ENCODE measurements at places on chromosomes 2 and 18.

- DNase-seq: peak; percentile 50
Measured at GRCh38 chr2:150147889-150148683, 339.4 kb downstream of the RND3 start.

- no peak for DNase-seq
Measured at GRCh38 chr2:96095116-96095636, 21.2 kb downstream of the ADRA2B start.

DNA sequence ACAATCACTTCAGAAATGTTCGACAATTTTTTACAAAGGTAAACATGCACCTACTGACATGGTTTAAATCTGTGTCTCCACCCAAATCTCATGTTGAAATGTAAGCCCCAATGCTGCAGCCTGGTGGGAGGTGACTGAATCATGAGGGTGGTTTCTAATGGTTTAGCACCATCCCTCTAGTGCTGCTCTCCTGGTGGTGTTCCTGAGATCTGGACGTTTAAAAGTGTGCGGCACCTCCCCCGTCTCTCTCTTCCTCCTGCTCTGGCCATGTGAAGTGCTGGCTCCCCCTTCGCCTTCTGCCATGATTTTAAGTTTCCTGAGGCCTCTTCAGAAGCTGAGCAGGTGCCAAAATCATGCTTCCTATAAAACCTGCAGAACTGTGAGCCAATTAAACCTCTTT lies 28.3 kb downstream of the MAP3K2 start:
- DNase-seq: no peak

DNA sequence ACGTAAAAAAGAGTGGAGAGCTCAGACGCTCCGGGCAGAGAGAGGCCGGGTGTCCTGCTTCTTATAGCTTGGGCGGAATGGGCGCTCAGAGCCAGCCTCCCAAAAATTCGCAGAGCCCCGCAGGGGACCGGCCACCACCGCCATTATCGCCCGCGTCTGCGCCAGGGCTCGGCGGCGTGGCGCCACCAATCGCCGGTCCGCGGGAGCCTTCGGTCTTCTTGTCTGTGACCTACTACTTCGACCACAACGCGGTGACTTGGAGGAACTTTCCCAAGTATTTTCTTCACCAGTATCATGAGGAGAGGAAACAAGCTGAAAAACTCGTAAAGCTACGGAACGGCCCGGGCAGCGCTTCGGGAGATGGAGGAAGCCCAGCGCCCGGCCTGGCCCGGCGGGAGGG lies 1138.1 kb upstream of the CHAC2 start:
- no peak for DNase-seq

GRCh38 chr2:94874277-94874997 lies 3.2 kb downstream of the TEKT4 start:
- peak; percentile 6 for DNase-seq

DNA sequence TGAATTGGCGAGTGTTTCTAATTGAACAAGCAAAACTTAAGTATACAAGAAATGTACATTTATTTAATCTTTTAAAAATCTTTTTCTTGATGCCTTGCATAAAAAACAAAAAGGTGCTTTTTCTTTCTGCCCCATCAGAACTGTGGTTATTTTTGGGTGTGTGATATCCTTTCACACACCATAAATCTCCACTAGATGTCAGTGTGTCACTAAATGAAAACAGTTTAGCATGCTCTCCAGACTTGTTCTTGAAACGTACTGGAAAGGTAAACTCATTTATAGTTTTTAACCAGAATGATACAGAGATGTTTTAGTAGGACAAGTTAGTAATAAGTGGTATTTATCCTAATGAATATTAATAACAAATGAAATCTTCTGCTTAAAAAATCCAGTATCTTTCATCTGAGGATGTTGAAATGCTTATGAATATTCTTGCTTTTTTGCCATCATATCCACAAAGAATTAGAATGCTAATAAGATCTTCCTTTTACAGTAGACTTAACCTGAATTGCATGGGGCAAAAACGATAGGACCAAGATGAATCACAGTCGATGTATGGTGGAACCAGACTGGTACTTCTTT lies 96.8 kb downstream of the UBE2E3 start:
- peak; percentile 77 for DNase-seq

GRCh38 chr2:43228321-43228751 lies 1.9 kb upstream of the ZFP36L2 start:
- no peak for DNase-seq

- peak; percentile 82 for DNase-seq
Measured at GRCh38 chr2:119647440-119648169, 31.4 kb upstream of the TMEM177 start.

DNA sequence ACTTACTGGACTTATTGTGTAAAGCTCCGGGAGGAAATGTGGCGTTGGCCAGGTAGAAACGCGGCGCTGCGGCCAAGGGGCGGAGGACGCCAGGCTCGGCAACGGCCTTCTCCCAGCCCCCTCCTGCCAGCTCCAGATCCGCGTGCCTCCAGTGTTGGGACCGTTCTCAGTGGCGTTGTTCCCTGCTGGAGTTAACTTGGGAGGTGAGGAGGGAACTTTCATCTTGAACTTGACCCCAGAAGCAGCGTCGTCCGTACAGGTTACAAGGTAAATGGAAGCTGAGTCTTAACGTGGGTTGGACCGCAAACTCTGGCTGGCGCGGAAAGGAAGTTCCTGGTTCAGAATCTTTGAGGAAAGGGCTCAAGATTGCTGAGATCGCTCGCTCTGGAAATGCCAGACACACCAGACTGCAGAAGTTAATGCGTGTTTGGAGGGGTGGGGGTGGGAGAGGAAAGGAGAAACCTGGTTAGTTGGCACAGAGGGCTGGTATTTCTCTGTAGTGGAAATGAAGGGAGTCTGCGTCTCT lies 1.3 kb downstream of the TANC1 start:
- DNase-seq: peak; percentile 40

DNA sequence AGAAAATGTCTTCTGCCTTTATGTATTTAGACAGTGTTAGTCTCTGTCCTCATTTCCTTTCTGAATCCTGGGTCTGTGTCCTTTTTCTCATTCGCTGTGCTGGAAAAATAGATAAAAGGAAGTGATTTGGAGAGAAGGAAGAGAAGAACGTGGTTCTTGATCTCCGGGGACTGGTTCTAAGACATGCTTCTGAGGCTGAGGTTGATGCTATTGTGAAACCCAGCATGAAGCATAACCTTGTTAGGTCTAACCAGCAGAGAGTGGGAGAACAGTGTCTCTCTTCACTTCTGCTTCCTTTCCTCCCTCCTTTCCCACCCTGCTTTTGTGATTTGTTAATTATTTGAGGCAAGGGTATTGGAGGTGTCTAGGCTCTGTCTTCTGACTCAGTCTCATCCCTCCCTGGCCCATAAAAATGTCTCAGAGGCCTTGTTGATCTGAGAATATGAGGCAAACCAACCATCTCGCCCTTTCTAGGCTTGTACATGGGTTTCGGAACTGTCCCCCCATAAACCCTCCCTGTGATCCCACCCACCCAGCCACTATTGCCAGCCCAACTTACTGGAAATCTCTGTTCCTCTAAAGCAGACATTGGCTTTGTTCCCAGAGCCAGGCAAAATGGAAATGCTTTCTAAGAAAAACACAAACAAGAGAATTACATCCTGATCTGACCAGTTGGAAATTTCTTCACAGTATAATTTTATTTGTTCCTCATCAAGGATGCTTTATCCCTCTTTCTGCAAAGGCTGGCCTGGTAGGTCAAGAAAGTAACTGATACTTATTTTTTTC lies 360.6 kb upstream of the TNP1 start:
- peak; percentile 77 for DNase-seq

- no peak for DNase-seq
Measured at GRCh38 chr2:59744436-59744835, 809.0 kb downstream of the BCL11A start.

DNA sequence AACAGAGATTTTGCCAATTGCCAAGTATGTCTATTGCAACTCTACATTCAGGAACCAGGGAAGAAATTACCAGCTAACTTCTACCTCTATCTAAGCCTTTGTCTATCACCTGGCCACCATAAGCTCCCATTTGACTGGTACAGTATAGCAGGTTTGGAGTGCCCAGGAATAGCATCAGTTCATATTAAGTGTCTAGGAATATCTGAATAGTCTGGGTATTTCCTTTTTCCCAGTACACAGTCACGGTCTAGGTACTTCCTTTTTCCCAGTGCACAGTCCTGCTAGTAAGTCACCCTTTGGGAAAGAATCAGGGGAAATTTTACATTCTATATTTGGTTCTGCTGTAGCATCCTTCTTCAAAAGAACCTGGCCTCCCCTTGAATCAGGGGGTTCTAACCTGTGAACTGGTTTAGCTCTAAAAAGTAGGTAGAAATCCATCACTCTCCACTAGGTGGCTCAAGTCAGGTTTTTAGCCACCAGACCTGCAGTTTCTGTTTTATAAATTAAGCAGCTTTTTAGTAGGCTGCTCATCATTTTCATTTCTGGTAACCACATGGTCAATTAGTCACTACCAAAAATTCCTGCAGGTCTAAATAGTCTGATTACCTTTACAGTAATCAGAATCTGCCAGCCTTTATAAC lies 49.3 kb upstream of the DNAJC10 start:
- DNase-seq: peak; percentile 52

- DNase-seq: no peak
Measured at GRCh38 chr2:80050246-80050645, 254.3 kb downstream of the LRRTM1 start.

DNA sequence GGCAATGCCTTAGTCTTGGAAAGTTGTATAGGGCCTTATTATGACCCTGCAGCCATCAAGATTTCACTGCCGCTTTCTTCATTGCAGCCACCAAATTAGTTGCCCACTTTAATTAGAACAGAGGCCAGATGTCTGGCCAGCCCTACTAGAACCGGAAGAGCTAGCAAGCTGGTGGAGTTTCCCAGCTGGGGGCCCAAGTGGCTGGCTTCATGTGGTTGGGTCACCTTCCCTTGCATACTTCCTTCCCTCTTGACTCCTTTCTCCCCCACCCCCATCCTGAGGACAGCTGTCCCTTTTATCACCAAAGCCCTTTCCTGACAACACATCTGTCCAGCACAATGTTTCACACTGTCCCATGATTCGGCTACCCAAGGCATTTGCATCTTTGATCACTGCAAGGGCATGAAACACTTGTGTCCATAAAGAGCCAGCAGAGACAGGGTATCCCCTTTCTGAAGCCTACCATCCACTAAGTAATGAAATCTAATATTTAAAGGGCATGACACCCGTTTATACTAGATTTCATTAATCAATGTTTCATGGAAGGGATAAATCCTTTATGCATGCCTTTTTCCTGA lies 187.2 kb downstream of the BCL11A start:
- DNase-seq: no peak

DNA sequence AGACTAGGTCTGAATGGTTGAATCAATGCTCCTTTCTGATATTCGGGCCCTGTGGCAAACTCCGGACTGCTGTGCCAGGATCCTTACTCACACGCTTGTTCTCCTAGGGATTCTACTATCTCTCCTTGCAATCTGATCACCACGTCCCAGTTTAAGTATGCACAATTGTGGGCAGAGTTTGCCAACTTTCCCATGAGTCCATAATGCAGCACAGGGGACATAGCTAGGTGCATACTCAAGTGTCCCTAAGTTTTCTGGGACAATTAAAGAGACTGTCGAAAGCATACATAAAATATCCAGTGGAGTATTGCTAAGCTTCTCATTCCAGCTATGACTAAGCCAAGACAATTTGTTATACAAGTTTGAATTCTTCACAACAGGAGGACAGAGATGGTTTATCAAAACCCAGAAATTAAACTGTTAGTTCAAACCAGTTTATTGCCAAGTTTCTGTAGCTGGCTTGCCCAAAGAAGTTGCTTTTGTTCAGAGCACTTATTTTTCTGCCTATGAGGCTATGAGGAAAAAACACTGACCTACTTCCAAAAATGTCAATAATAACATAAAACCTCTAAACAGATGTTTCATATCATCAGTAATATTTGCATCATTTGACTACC lies 136.1 kb downstream of the EXOC6B start:
- DNase-seq: no peak

DNA sequence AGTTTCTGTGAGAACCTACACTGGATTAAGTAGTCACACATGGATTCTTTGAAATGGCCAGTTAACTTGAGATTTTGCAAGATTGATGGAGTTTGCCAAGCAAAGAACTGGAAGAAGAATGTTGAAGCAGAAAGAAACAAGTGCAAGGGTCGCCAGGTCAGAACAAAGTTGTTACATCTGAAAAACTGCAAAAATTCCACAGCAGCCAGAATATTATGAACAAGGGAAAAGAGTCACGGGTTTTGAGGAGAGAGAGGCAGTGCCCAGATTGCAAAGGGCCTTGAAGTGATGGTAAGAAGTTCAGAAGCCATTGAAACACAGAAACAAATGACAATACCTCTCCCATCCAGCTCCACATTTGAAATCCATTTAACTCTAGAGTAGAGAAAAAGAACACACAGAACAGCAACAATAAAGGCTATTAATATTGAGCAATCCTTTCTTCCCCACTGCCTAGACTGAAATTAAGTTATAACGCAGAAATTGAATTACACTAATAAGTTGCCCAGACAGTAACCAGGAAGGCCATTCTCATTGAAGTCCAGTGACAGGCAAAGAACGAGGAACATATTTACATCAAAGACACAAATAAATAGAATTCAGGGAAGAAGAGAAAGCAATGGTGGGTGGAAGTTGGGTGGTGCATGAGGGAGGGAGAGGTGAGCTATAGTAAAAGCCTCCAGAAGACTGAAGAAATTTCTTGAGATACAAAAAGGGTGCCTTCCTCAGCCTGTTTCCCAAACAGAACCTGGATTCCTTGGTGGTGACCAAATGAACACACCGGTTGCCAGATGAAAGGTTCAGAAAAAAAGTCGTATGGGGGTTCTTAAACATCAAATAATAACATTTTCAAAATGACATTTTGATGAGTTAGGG lies 80.6 kb downstream of the ARHGAP15 start:
- no peak for DNase-seq

DNA sequence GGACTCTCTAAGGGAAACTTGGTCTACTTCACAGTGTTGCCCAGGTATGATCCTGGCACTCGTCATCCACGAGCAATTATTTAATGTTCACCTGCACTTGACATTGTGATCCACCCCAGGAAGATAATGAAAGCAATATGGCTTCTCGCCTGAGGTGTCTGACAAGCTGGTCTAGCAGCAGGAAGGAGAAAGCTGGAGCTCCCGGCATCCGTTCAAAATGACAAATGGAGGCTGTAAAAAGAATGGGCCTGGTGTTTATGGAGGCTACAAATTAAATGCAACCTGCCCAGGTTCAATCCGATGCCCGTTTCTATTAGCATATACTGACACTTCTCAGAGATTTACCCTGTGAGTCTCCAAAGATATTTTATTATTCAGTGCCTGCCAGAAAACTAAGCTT lies 317.6 kb downstream of the CTNNA2 start:
- no peak for DNase-seq

GRCh38 chr2:211367711-211368110 lies 811.3 kb downstream of the CPS1 start:
- DNase-seq: no peak

- DNase-seq: no peak
Measured at GRCh38 chr2:202172439-202173211, 65.8 kb downstream of the SUMO1 start.

DNA sequence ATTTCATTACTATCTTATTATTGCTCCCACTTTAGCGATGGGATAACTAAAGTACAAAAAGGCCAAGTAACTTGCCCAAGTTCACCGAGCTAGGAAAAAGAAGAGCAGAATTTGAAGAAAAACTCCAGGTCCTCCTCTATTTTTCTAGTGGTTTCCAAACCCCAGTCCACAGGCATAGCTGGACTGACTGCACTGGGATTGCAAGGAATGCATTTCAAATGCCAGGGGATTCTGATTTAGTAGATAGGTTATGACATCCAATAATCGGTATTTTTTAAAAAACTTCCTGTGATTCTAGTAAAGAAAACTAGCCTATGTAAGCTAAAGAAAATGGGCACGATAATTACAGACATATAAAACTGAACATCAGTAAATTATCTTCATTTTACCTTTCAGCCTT lies 62.7 kb upstream of the GALNT5 start:
- no peak for DNase-seq

Measured in fibroblast of pulmonary artery (primary cell).